Left ventricle myocardium inferior (tissue), 1 donor: ENCODE measurements at places on chromosomes 12 and 14.
A peak's percentile ranks its signal among the peaks of the same experiment; 100 is the strongest.

DNA sequence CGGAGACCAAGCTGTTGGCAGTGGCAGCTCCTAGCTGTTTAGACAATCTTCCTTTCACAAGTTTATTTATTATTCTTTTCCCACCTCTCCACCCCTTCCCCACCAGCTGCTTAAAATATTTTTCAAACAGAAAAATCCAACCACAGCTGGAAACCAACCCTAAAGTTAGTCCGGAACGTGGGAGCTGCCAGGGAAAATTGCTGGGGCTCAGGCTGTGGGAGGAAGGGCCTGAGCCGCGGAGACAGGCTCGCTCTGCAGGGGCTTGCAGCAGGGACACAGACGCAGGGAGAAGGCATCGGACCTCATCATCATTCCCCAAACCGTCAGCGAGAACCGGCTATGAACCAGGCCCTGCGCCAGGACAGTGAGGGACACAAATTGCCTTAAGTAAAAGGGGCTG lies 16.1 kb upstream of the TMEM106C start:
- no peak for DNase-seq

- DNase-seq = no peak
These were observed 1.3 kb downstream of the OTOGL start for GRCh38 chr12:80100591-80100990.

DNA sequence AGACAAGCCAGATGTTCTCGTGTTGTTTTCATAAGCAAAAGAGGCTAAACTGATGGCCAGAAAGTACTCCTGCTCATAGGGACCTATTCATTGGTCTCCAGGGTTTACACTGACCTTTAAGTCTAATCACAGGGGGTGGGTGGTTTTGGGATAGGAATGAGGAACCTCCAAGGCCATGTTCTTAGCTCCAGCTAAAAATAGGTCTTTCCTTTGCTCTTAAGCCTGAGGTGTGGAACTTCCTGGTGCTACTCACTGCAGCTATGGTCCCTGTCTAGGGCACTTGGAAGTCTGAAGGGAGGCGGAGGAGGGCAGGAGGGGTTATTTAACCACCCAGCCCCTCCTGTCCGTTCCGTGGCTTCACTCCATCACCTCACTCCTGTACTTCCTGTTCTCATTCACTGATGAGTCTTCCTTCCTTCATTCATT lies 18.6 kb downstream of the GPRC5A start:
- DNase-seq = no peak

DNA sequence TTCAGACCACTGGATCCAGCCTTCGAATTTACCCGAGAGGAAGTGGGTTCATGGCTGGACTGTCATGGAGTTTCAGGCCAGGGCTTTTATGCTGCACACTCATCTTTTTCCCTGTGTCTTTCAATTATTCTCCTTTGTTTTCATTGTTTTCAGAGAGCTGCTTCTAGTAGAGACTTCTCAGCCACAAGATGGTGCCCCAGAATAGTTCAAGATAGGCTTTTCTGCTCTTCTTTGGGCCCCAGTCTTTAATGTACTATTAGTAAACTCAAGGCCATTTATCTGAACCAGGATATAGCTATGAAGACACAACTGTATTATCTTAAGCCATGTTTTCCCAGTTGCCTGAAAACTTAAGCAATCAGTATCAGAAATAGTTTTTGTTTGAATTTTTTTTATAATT lies 30.4 kb upstream of the PSMA6 start:
- no peak for DNase-seq

DNA sequence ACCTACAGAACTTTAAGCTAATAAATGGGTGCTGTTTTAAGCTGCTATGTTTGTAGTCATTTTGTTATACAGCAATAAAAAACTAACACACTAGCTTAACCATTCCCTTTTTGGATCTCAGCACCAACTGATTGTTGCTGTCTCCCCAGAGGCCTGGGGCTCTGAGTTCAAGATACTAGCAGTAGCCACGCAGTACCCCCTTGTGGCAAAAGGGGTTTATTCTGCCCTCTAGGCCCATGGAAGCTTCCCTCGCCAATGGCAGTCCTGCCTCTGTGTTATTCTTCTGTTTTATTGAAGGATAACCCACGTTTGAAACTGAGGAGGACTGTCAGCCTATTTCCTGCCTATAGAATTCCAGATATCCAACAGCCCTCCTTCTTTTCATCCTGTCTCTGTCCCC lies 455.3 kb upstream of the ATP2B1 start:
- DNase-seq = no peak

- no peak for DNase-seq
These were observed 512.4 kb upstream of the TMPO start for GRCh38 chr12:98002887-98003493.

GRCh38 chr12:5461966-5462365 lies 30.1 kb downstream of the NTF3 start:
- no peak for DNase-seq

DNA sequence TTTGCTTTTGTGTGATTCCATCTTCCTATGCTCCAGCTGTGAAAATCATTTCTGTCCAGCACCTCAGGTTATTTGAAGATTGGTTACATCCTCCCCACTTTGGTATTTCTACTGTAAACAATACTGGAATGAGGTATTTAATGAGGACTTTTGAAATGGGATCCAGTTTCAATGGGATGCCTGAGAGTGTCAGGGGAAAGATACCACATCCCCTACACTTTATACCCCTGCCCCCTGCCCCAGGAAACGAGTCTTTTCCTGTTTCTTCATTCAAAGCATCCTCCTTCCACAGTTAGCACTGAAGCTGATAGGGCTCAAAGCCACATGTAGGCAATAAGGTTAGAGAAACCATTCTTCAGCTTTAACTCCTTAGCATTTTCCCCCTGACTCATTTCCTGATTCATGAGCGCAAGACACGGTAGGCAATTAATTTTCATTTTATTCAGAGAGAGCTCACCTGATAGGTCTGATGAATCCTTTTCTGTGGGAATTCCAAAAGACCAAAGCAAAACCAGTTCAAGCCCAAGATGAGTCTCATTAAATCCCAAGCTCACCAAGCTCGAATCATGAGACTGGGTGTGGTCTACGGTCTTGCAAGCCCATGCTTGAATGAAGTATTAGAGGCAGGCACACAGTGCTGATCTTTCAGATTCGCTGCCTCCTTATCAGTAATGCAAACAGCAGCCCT lies 143.6 kb upstream of the CRY1 start:
- no peak for DNase-seq

DNA sequence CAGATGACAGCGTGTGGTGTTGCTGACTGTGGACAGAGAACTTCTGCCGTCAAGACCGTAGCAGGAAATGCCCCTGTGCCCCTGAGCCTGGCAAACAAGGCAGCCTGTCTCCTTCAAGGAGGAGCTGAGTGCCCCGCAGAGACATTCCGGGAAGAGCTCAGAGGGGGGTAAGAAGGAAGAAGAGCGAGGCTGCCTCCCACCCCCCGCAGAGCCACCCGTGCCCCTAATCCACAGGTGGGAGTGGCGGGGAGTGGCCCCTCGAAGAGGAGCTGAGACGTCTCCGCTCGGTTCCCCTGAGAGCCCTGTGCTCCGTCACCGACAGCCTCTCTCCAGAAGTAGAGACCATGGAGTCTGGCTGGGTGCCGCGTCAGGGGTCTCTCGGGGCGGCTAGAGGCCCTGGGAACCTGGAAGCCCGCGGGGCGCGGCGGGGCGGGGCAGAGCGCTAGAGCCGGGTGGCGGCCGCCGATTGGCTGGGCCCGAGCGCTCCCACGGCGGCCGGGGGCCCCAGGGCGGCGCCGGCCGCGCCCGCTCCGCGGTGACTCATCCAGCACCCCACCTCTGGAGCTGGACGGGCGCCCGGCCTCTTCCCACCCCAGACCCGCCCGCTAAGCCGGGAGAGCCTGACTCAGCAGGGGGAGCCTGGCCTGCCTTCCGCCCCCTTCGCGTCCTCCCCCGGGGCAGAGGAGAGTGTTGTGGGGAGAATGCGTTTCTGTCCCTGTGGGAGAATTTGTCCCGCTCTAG lies 25.2 kb upstream of the KRT78 start:
- DNase-seq = peak; percentile 86

GRCh38 chr14:79354336-79354735 lies 857.0 kb downstream of the DIO2 start:
- DNase-seq = no peak

DNA sequence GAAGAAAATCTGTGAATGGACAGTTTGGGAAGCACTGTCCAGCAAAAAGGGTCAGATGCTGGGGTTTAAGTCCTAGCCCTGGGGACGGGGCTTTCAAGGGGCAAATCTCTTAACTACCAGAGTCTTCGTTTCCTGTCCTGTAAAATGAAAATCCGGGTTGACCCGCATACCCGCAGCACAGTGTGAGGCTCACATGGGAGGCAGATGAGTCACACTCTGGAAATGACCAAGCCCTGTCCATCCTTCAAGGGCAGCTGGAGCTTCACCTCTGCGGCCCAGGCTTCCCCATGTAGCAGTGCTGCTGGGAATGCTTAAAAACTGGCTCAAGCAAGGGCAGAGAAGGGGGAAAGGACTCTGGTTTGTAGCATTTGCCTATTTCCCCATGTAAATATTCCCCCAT lies 19.0 kb downstream of the FAM181A start:
- DNase-seq = no peak
